BJ (cell line): ENCODE measurements at places on chromosomes 11 and 22.

DNA sequence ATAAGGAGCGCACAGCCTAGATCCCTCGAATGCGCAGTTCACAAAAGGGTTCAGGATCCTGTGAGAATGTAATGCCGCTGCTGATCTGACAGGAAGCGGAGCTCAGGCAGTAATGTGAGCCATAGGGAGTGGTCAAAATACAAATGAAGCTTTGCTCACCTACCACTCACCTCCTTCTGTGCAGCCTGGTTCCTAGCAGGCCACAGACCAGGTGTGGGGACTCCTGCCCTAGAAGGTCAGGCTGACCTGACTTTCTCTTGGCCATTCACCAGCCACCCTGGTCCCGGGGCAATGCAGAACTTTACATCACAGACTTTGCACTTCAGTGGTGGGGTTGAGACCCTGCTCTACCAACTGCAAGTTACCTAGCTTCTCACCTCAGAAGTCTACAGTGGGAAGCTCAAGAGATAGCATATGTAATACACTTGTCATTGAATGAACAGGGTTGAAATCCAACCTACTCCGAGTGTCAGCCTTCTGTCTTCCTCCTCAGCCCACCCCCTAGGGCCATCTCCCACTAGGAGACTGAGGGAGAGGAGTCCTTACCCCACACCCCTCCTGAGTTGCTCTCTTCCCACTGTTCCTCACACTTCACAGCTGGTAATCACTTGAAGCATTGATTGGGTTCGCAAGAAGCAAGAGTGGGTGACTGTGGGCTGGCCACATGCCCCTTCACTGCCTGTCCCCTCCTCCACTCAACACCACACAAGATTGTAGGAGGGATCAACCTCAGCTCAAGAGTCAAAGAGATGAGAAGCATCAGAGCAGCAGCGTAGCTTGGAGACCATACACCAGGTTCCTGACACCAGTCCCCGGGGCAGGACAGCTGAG, 2.0 kb upstream of the KCNJ1 start:
- no peak for DNase-seq

DNA sequence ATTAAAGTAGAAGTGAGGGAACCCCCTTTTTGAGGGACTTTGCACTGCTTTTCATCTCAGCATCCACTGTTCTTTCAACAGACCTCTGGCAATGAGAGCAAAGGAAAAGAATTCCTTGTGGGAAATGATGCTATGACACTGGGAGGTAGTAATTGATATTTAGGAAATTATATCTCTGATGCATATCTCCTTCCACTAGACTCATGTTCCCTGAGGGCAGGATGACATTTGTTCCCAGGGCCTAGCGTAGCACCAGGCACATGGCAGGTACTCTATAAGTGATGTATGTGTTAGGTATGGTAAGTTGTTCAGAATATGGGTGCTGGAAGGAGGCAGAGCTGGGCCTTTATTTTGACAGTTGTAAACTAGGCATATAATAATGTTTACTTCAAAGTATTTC, 142.9 kb downstream of the CCDC81 start:
- DNase-seq: no peak

DNA sequence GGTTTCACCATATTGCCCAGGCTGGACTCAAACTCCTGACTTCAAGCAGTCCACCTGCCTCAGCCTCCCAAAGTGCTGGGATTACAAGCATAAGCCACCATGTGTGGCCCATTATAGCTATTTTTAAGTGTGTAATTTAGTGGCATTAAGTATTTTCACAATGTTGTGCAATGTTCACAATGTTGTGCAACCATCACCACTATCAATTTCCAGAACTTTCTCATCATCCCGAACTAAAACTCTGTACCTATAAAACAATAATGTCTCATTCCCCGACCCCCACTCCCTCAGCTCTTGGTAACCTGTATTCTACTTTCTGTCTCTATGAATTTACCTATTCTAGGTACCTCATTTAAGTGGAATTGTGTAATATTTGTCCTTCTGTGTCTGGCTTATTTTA, 7.5 kb downstream of the CFAP68 start:
- DNase-seq: no peak

- DNase-seq: no peak
Observed at GRCh38 chr11:83721263-83721662, 435.1 kb upstream of the CCDC90B start.

DNA sequence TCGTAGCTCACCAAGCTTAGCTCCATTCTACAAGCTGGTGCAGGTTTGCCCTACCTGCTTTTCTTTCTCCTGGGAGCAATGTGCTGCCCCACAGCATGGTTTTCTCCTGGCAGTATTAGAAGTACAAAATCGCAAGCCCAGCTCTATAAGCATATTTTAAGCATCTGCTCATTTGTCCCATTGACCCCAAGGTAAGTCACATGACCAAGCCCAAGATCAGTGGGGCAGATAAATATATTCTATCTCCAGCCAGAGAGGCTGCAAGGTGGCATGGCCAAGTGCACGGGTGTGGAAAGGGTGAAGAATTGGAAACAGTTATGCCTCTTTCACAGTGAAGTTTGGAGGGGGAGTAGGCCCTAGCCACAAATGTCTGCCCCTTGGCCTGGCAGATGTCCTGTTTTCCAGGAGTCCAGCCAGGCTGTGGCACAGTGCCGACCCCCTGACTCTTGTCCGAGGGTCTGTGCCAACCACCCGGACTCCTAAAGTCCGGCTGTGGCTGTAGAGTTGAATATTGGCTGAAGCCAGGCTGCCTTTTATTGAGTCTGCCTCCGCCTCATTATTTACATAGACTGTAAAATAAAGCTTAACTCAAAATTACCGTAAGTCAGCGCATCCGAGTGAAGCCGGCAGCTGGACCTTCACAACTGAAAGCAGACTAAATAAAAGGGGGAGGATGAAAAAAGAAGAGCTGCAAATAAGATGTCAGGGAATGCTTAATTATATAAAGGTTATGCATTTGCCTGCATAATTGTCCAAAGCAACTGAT, 165.7 kb downstream of the COMMD9 start:
- DNase-seq: no peak

GRCh38 chr11:76567261-76567660, 103.3 kb downstream of the LRRC32 start:
- no peak for DNase-seq
